ENCODE measurements at places on chromosomes 2 and 18.

- DNase-seq, result no peak
Observed at GRCh38 chr2:64036034-64036705, 16.9 kb upstream of the VPS54 start.

DNA sequence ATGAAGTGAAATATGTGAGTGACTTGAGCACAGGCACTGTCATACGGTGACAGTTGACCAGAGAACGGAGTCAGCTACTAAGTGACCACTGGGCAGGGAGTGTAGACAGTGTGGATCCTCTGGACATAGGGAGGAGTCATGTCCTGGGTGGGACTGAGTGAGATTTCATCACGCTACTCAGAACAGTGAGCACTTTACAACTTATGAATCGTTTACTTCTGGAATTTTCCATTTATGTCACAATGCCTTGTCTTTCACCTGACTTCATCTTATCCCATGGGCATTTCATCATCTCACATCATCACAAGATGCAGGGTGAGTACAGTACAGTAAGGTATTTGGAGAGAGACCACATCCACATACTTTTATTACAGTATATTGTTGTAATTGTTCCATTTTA is 29.0 kb downstream of the PTPRM start:
- no peak for DNase-seq

- DNase-seq, result no peak
Observed at GRCh38 chr2:44748-45341, 1.5 kb downstream of the FAM110C start.

DNA sequence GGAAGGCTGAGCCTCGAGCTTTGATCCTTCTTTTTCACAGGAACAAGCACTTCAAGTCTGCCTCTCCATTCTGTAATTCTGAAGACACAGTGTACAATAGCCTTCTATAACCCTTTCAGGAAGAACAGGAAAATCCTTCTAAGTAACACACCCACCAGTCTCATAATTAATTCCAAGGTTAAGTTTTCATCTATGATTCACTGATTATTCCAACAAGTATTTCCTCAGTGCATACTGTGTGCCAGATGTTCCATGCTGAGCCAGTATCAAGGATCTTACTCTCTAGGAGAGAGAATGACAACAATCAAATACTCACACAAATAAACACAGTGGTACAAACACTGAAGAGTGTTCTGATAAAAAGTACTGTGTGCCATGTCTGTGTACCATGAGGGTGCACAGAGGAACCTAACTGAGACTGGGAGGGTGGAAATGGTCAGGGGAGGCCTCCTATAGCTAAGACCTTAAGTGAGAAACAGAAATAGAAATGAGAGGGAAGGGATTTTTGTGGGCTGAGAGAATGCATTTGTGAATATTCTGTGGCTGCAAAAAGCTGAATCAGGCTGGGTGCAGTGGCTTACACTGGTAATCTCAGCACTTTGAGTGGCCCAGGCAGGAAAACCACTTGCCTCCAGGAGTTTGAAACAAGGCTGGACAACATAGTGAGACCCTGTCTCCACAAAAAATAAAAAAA is 7.3 kb upstream of the MTLN start:
- DNase-seq, result no peak

GRCh38 chr2:138493334-138493733 is 8.2 kb upstream of the SPOPL start:
- DNase-seq, result no peak

GRCh38 chr2:23268467-23269263 is 116.3 kb upstream of the KLHL29 start:
- no peak for DNase-seq

- DNase-seq, result no peak
Observed at GRCh38 chr2:145221032-145221431, 701.1 kb upstream of the ZEB2 start.

DNA sequence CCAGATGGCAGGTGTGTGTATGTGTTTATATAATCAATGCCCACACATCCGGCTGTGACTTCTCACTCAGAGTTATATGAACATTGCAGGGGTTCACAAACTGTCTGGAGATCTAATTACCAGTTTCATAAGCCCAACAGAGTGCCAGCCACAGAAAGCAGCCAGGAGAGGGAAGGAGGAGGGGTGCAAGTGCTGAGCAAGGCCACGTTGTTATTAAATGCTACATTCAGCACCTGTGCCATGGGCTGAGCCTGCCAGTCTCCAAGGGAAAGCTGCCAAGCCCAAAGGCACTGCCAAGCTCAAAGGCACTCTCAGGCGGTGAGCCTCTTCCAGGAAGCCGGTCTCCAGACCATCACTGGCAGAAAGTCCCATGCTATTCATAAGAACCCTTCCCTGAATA is 17.4 kb downstream of the XDH start:
- peak; percentile 77 for DNase-seq

DNA sequence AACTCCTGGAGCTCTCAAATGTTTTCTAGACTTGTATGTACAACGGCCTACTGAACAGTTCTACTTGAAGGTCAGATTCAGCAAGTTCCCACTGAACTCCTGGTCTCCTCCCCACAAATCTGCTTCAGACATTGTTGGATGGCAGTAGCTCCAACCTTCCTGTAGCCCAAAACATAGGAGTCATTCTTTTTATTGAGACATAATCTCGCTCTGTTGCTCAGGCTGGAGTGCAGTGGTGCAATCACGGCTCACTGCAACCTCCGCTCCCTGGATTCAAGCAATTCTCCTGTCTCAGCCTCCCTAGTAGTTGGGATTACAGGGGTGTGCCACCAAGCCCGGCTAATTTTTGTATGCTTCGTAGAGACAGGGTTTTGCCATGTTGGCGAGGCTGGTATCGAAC is 47.3 kb downstream of the QPCT start:
- no peak for DNase-seq

DNA sequence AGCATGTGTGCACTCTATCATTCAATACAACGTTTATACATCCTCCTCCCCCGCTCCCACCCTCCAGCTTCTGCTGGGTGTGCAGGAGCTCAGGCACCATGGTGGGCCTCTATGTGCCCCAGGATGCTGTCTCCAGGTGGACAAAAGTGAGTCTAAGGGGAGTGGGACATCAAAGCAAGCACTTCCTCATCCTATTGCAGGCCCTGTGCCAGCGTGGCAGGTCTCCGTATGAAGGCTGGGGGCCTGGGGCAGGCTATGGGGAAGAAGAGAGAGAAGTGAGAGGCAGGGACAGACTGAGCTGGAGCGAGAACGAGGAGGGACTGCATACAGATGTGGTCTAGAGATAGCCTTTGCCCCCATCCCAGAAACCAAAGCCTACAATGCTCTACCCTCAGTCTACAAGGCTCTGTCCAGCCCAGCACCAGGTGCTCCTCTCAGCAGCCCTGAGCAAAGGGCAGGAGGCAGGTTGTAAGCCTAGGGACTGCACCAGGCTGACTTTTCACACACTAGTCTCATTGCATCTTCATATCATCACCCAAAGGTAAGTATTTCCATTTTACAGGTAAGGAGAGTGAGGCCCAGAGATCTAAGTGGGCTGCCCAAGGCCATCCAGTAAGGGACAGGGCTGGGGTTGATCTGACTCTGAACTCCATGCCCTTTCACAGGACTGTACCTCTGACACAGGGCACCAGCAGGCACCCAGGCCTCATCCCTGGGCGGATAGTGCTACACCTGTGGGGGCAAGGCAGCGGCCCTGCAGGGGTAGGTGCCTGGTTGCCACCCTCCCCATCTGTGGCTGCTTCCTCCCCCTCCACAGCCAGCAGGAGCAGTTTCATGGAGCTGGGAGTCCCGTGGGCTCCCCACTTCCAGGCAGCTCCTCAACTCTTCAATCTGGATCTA is 14.0 kb upstream of the ARID5A start:
- DNase-seq, result no peak

GRCh38 chr2:122062506-122062905 is 307.1 kb downstream of the TSN start:
- DNase-seq, result no peak

DNA sequence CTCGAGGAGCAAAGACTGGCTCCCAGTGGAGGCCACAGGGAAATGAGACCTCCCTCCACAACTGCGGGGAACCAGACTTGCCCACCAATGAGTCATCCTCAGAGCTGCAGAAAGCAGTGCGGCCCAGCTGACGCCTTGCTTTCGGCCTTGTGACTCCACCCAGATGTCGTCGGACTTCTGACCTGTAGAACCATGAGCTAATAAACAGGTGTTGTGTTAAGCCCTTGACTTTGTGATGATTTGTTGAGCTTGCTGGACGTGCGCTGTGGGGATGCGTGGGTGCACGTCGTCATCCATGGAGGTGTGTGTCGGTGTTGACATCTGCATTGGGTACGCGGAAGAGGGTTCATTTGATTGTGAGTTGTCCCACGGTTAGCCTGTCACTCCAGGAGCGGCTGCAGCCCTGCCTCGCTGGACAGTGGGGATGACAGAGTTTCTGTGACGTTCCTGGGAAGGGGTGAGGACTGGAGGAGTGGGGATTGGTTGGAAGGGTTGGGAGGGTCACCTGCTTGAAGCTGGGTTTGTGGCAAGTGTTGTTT is 154.1 kb downstream of the SH3BP4 start:
- DNase-seq, result no peak

DNA sequence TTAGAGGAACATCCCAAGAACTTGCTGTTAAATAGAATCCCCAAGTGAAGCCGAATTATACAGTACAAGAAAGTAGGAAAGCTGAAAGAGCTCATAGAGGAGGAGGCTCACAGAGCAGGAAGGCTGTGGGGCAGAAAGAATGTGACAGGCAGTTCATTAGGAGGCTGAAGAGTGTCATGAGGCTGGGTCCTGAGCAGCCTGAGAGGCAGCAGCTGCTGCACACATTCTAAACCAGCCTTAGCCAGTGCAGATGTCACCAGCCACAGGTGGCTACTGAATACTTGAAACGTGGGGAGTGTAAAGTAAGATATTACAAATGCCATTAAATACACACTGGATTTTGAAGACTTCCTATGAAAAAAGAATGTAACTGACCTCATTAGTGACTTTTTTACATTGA is 490.2 kb upstream of the KLHL29 start:
- no peak for DNase-seq

- DNase-seq, result no peak
Observed at GRCh38 chr2:229057976-229058553, 213.0 kb downstream of the PID1 start.

DNA sequence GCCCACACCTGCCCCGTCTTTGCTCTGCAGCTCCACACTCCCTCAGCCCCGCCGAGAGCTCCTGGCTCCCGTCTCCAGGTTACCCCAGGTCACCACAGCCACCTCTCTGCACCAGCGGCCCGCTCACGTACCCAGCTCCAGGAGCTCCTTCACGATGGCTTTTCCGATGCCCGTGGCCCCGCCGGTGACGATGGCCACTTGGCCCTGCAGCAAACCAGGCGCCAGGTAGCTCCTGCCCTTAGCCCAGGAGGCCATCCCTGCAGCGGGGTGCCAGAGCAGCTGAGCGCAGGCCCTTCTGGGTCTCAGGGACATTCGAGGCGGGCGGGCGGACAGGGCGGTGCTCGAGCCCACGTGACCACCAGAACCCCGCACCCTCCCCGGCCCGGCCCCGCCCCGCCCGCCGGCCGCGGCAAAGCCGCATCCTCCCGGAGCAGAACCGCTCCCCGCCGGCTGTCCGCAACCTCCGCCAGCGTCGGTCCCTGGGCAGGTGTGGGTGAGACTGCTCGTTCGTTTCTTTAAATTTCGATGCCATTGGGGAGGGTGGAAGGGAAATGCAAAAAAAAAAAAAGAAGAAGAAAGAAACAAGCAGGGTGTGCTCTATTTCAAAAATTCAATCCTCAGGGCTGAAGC is at the start of the genes PECR and TMEM169:
Gene PECR, minus strand, starts transcription at position 323 of the 630 bp plus-strand sequence. Its CDS starts 68 bp downstream, at position 255.
Gene TMEM169, plus strand, starts transcription at position 433 of the 630 bp plus-strand sequence. CDS start 14,045 bp downstream, outside the sequence.
- peak; percentile 80 for DNase-seq

DNA sequence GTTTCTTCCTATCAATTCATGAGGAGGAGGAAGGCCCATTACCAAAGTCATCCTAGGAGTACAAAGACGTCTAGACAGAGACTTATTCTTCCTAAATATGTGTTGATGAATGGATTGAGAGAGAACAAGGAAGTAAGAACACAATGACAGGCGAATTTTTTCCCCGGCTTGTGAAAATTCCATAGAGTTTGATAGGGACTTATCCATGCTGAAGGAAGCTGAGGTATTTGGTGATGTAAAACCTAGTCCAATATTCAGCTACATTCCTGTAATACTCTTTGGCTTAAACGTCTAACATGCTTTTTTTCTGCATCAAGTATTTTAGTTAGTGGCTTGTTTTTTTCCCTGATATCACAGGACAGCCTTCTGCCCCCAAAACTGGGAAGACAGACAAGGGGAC is 121.9 kb upstream of the MYT1L start:
- no peak for DNase-seq

- DNase-seq, result no peak
Observed at GRCh38 chr2:105674859-105675541, 69.7 kb upstream of the NCK2 start.

DNA sequence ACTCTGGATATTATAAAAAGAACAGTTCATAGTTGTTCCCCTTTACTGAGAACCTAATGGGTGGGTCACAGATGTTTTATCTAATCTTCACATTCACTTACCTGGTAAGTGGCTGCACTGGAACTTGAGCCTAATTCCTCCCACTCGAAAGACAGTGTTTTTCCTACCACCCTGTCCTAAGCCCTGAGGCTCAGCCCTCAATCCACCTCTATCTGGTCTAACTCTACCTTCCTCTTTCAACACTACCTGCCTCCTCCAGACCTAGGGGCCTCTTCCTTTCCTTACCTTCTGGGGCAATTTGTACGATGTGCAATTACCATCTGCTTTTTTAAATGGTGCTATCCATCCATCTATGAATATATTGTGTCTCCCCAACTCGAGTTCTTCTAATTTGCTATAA is 9.7 kb upstream of the KIF3C start:
- DNase-seq, result no peak

DNA sequence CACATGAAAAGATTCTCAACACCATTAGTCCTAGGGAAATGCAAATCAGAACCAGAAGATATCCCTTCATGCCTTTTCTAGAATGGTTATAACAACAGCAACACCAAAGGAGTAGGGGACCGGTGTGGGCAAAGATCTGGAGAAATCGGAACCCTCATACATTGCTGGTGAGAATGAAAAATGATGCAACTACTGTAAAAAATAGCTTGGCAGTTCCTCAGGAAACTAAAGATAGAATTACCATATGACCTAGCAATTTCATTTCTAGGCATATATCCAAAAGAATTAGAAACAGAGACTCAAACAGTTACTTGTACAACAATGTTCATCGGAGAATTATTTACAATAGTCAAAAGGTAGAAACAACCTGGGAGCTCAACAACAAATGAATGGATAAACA is 29.2 kb upstream of the CDH7 start:
- peak; percentile 80 for DNase-seq

- DNase-seq, result no peak
Observed at GRCh38 chr2:44083054-44083453, 85.6 kb upstream of the PPM1B start.

- no peak for DNase-seq
Observed at GRCh38 chr2:27264253-27264752, 1.5 kb upstream of the SLC30A3 start.

DNA sequence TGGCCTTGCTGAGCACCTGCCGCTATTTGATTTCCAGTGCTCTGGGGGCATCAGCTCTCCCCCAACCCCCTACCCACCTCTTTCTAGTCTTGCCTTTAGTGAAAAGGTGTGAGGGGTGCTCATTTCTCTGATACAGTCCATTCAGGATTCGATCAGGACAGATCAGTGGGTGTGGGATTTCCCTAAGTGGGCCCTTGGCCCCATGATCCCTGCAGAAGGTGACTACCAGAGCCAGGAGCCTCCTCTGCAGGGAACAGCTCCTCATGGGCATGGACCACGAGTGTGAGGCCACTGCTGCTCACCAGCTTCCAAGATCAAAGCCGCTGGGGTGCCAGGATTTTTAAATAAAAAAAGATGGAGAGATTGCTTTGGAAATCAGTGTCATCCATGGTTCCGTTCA is 835.2 kb upstream of the ID2 start:
- no peak for DNase-seq

GRCh38 chr18:63028380-63028779 is 291.2 kb downstream of the BCL2 start:
- DNase-seq, result no peak

- DNase-seq, result no peak
Observed at GRCh38 chr2:240462707-240463273, 27.3 kb downstream of the GPC1 start.
